ENCODE measurements at places on chromosomes 6 and 20.

DNA sequence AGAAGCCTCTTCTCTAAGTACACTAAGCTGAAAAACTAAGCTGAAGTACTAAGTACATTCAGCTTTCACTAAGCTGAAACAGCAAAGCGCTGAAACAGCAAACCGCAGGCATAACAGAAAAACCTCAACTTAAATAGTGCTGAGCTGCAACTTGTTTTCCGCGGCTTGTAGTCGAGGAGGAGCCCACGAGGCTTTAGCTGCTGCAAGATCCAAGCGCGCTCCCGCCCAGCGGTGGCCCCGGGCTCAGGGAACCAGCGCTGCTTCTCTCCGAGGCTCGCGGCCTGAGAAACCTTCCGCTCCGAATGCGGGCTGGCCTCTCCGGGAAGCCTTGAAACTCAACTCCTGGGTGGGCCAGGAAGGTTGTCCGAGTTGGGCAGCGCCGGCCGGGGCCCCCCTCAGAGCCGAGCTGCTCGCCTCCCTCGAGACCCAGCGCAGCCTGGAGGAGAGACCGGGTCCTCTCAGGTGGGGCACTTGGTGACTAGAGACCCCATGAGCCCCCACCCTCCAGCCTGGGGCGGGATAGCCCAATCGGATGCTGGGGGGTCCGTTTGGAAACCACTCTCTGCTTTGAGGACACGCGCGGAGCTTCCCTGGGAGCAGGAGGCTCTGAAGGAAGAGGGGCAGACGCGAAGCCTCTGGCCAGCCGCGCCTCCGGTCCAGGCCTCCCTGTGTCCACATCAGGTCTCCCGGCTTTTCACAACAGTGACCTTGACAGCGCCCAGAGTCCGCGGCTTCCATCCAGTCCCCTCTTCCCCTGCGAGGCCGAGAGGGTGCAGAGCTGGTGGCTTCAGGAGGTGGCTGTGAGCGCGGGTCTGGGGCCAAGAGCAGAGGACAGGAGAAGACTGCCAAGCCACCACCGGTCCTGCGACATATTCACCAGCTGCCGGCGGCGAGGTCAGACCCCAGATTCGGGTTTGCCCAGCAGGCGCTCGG lies 38.1 kb upstream of the HLA-E start:
- no peak for DNase-seq

GRCh38 chr6:13825871-13826270 lies 11.5 kb upstream of the MCUR1 start:
- DNase-seq: no peak

DNA sequence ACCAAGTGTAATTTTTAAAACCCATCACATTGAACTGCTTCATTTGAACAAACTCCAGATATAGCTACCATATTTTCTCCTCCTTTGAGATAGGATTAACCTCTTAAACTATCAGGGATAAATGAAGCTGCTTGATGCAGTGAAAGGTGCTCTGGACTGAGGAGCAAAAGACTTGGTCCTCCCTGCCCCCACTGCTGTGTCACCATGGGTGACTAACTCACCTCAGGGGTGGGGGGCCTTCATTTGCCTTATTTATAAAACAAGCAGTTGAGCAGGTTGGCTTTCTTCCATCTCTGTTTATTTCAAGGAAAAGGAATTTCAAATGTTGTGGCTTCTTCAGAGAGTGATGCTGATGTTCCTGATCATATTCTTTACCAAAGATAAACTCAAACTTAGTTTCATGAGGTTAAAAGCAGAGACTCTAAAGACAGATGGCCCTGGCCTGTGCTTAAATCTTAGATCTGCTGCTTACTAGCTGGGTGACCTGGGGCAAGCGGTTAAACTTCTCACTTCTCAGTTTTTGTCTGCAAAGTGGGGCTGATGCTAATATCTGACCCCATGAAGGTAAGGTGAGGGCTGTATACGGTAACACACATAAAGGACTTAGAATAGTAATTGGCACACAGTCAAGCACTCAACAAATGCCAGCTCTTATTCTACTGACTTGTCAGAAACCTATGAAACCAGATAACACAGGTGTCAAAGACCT lies 50.5 kb downstream of the FHL5 start:
- DNase-seq: no peak

GRCh38 chr6:98831959-98832283 lies 2.5 kb upstream of the POU3F2 start:
- no peak for DNase-seq

GRCh38 chr6:107132330-107132954 lies 17.1 kb upstream of the BEND3 start:
- no peak for DNase-seq

DNA sequence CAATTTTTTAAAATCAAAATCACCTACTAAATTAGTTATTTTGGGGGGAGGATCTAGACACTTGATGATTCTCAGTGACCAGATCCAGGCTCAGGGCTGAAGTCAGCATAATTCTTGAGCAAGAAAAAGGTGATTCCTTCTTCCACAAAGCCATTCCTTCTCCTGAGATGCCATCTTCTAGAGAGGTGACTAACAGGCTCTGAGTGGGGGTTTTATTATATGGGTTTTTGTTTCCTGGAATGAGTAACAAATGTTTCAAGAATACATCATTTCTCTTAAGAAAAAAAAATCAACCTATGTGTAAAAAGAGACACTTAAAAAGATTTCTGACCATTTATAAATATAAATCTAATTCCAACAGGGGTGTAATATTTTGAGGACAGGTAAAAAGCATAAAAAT lies 154.3 kb downstream of the NFATC2 start:
- DNase-seq: no peak

- DNase-seq: peak; percentile 87
Measured at GRCh38 chr6:31729979-31730630, 1.0 kb upstream of the DDAH2 start.

DNA sequence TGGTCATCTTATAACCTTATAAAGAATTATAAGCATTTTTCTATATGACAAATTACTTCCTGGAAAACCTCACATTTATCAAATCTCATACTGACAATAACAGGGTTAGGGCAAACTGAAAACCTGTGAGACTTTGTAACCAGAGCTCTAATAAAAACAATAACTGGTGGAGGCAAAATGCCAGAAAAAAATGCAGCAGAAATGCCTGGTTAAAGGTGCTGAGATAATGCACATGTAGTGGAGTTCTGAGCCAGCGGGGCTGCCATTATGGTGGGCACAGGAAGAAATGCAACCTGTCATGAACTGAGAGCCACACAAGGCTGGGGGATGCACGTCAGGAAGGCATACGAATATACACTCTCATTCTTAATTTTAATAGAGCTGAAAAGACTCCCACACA lies 53.0 kb downstream of the NCOA6 start:
- DNase-seq: no peak

DNA sequence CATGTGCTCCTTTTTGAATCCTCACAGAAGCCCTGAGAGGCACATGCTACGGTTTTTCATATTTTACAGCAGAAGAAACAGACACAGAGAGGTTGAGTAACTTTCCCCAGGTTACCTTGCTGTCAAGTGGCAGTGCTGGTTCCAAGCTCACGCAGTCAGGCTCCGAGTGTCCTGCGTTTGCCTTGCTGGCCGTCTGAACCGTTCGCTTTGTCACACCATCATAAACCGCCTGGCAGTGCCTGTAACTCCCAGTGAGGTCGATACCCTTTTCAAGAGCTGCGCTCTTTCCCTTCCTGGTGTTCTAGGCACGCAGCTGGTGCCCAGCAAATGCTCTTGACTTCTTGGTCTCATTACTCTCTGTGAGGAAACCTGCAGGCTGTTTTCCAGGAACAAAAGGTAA lies 31.3 kb upstream of the KCNG1 start:
- DNase-seq: no peak

DNA sequence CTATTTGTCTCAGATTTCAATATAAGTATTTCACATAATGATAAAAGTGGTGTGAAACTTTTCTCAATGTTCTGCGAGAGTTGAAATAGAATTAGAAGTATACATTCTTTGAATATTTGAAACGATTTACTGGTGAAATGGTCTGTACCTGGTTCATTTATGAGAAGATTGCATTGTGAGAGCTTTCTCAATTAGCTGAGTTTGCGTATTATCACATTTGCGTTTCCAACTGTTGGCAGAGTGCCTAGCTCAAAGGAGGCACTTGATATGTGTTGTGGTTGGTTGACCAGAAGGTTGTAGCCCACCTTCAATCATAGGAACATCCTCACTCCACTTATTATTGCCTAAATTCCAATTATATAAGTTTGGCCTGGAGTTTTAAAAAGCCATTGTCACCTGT lies 58.8 kb upstream of the EXOC2 start:
- no peak for DNase-seq

DNA sequence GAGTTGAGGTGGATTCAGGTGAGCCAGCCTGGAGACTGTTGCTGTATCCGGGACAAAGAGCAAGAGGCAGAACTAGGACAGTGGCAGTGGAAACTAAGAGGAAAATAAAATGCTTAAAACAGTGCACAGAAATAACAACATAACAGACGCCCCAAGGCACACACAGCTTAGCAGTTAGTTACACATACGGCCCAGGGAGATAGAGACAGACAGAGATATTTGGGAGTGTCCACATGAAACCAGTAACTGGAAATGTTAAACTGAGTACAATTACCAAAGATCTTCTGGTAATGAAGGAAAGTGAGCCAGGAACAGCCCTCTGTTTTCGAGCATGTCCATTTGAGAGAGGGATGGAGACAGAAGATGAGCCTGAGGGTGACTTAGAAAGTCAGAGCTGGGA lies 237.5 kb upstream of the QKI start:
- no peak for DNase-seq

DNA sequence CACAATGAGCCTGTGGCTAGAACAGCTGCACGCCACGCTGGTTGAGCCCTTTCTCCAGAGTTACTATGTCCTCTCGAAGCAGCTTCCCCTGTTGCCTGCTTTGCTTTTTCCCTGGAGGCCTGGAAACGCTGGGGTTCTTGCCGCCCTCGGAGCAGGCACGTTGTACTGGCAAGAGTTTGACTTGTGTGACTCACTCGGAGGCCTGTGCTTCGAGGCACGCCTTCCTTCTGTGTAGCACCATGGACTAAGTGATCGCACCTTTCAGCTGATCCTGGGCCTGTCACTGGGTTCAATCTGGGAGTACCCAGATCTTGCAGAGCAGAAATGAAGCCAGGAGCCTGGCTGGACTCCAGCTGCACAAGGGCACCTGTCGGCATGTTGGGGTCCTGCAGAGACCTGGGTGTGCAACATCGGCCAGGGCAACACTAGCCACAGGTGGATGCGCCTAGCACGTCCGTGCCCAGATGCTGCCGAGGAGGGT lies 5.2 kb downstream of the INSM1 start:
- no peak for DNase-seq

- DNase-seq: peak; percentile 89
Measured at GRCh38 chr20:62794007-62794724, 2.1 kb upstream of the MRGBP start.
